Stimulated activated CD8-positive, alpha-beta memory T cell treated with anti-CD3 and anti-CD28 coated beads, Interleukin-15, amount 100 ng/mL, for 4 hours (primary cell): ENCODE measurements at places on chromosomes 16 and 17.

GRCh38 chr17:64787921-64788271 lies 125.8 kb upstream of the SMURF2 start:
- no peak for DNase-seq

- DNase-seq, result no peak
Measured at GRCh38 chr17:4463818-4464476, 30.2 kb downstream of the SPNS3 start.

DNA sequence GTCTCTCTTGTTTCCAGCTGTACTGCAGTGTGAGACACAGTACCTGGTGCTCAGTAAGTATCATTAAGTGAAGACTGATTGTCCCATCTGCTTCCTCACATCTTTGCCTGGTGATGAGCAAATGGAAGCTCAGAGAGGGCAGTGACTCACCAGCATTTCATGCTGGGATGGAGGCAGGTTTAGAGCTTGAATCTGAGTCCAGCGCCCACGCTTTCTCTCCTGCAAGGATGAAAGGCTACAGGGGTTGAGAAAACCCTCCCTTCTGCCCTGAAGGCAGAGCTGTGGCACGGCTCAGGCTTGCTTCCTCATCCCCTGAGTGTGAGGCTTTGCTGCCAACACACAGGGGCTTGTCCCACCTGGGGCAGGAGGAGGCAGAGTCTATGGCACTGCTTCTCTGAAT lies 1.5 kb upstream of the RNF112 start:
- no peak for DNase-seq

GRCh38 chr16:2143878-2144485 lies 4.4 kb upstream of the RAB26 start:
- no peak for DNase-seq

DNA sequence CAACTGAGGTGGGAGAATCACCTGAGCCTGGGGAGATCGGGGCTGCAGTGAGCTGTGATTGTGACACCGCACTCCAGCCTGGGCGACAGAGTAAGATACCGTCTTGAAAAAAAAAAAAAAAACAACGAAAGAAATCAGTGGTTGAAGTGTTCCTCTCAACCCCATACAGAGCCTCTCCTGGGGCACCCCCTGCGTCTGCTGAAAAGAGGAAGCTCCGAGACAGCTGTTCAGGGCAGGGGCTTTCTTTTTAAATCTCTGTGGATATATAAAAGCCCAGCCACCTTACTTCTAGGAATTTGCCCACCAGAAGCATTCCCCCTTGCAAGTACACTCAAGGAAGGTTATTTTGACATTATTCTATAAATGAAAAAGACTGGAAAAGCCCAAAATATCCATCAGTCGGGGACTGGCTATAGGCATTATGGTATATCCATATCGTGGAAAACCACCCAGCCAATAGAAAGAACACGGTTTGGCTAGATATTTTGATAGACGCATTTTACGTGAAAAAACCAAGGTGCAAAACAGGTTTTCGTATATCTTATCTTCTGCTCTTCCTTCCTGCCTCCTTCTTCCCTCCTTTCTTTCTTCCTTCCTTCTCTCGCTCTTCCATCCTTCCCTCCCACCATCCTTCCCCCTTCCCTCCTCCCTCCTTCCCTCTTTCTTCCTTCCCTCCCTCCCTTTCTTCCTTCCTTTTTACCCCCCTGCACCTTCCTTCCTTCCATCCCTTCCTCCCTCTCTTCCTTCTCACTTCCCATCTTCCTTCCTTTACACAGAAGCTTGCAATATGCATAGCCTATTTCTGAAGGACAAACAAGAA lies 9.2 kb upstream of the CCL22 start:
- no peak for DNase-seq

DNA sequence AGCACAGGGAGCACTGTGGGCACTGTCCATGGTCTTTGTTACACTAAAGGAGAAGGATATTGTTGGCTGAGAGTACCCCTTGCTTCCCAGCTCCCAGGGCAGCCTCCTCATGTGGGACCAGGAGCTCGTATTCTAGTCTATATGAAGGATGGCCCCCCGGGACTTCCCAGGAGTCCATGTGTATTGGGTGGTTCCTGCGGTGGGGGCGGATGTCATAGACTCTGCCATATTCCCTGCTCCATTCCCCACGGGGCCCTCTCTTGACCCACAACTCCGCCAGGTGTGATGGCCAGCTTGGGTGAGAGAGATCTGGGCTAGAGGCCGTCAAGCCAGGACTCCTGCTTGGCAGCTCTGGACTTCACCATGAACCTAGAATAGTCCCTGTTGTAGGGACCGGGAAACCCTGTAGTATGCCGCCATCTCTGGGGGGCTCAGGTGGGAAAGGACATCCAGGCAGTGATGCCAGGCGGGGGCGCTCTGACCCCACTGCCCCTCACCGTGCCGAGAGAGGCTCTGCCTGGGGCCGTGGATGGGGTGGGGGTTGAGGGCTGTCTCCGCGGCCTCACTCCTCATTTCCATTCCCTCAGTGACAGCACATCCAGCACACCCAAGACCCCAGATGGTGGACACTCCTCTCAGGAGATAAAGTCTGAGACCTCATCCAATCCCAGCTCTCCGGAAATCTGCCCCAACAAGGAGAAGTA lies 37.8 kb downstream of the OR1D5 start:
- DNase-seq, result no peak

DNA sequence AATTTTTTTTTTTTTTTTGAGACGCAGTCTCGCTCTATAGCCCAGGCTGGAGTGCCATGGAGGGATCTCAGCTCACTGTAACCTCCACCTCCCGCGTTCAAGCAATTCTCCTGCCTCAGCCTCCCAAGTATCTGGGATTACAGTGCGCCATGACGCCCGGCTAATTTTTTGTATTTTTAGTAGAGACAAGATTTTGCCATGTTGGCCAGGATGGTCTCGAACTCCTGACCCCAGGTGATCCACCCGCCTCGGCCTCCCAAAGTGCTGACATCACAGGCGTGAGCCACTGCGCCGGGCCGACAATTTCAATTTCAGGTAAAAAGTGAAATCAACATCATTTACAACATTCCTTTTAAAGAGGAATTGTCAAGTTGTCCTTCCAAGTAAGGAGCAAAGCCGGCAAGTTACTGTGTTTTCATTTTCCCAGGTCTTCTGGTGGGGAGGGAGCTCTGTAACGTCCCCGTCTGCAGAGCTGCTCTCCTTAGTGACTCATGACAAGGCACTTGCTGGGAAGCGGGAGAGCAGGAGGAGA lies 873 bp downstream of the NPLOC4 start:
- DNase-seq, result no peak

DNA sequence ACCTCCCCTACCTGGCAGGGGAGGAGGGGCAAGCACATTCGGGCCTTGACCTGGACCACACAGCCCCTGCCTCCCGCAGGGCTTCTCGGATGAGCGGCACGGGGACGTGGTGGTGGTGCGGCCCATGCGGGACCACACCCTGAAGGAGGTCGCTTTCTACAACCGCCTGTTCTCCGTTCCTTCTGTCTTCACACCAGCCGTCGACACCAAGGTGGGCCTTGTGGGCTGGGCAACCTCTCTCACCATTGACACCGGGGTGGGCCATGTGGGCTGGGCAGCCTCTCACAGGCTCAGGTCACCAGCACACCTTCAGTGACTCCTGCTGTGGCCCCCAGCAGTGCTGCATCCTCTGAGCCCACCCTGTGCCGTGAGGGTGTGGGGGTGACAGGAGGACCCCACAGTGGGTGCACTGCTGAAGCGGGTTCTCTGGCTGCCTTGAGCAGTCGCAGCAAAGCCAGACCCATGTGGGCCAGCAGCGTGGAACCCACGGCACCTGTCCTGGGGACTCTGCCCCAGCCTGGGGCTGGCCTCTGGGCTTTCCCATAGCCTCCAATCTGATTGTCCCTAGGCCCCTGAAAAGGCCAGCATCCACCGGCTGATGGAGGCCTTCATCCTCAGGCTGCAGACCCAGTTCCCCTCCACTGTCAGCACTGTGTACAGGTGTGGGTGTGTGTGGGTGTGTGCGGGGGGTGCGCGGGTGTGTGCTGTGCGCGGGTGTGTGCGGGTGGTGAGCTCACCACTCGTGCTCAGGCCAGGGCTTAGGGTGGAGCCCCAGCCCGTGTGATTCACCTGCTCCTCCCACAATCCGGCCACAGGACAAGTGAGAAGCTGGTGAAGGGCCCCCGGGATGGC lies 7.5 kb downstream of the CTU2 start:
- no peak for DNase-seq

- DNase-seq, result peak; percentile 45
Measured at GRCh38 chr16:89315791-89316581, 98.5 kb downstream of the ZNF778 start.

- no peak for DNase-seq
Measured at GRCh38 chr16:31333686-31334649, 21.0 kb upstream of the ITGAX start.

GRCh38 chr17:77186141-77186604 lies 45.4 kb downstream of the SEC14L1 start:
- DNase-seq, result no peak
